ENCODE measurements at places on chromosomes 6 and 20.

DNA sequence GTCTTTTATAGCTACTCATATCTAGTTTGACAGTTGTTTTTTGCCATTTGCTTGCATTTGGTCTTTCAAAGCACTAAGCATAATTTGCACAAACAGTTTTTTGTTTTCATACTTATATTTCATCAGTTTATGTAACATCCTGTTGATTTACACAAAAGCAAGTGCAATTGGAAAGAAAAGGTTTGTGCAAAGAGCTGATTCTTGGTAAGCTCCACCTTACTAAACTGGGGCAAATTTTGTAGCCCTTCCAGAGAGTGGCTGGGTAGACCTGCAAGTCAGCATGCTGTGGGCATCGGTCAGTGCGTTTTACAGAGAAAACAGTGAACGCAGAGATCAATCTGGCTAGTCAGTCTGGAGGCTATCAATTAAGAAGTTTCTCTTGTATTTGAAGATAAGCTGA, 34.5 kb downstream of the TXLNB start:
- no peak for DNase-seq

- no peak for DNase-seq
Observed at GRCh38 chr6:144335311-144335861, 50.3 kb downstream of the UTRN start.

GRCh38 chr20:5526516-5526915, 209.8 kb upstream of the PROKR2 start:
- no peak for DNase-seq

DNA sequence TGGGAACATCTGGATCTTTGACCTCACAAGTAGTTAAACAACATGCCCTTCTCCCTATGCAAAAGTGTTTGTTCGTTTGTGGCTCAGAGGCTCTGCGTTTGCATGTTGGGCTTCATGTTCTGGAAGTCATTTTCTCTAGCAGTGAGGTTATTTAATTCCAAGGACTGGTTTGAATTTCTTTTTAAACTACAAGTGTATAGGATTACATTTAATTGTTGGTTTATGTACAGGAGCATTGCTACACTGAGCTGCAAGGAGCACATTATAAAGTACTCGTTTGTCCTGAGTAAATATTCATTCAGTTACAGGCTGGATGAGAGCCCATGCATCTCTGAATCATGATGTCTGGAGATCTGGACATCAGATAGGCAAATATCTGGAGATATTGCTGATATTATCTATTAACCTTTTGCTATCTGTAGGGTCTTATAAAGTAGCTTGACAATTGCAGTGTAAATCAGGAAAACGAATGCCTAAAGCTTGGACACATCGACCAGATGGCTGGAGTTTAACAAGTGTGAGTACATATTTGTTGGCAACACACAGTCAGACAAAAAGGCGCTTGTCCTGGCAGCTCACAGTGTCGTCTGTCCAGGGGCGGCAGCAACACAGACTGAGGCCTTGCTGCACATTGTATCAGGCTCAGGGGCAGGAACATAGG, 84.6 kb downstream of the PDE7B start:
- peak; percentile 86 for DNase-seq

- no peak for DNase-seq
Observed at GRCh38 chr20:51906049-51906448, 103.7 kb upstream of the SALL4 start.

GRCh38 chr20:50824137-50824536, 29.3 kb downstream of the BCAS4 start:
- no peak for DNase-seq

DNA sequence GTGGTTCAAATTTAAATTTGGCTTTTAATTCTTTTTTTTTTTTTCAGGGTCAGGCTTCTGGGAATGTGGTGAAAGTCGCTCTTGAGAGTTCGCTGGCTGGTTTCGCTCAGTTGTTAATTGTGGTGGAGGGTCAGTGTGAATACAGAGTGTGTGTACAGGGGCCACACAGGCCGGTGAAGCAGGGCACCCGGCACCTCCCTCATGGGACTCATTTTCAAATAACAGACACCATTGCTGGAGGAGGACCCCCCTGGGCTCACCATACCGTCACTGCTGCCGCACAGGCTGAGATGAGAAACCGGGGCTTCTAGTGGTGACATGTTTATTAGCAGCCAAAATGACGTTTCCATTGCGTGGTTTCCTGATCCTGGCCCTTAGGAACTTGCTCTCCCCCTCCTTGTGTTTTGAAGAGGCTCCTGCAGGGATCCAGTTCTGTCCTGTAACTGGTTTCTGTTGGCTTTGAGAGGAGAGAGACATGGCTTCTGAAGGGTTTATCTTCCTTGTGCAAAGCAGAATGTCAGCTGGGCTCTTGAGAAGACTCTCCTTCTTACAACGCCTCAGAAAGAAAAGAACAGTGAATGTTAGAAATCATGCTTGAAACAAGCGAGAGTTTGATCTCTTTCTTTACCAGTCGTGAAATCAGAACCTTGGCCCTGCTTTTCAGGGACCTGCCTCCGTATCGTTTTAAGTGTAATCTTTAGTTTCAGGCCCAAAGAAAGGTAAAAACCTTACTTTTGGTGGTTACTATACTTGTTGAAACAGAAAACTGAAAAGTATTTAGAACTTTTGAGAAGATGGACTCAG, 37.8 kb downstream of the DUSP22 start:
- DNase-seq: no peak

DNA sequence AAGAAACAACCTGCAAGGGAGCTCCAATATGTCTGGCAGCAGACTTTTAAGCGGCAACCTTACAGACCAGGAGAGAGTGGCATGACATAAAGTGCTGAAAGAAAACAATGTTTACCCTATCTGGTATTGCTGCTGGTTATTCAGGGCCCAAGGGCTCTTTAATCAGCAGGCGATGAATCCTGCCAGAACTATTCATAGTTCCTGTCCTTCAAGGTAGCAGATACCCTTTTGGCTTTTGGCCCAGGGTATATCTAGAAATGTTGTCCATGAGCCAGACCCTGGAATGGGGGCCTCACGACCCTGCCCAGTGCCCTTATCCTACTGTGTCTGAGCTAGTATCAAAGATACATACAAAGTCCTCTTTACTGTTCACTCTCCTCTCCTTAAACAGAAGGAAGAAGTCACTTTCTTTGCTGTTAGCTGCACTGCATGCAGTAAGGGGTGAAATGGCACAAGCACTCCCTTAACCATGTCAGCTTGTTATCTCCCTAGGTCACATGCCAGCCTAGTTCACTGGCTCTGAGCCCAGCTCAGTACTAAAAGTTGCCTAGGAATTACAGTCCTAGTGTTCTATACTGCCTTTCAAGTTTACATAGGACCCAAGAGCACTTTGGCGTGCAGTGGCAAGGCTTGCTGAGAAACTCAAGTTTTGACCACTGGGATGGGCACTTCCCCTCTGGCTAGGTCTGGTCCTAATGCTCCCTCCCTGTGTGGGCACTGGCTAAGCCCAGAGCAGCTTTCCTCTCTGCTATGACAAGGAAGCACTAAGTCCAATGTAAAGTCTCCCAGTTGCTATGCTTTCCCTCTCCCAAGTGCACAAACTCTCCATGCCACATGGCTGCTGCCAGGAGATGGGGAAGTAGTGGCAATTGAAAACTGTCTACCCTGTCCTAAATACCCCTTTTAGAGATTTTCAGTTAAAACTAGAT, 122.0 kb downstream of the HTR1B start:
- no peak for DNase-seq

- DNase-seq: no peak
Observed at GRCh38 chr6:26126394-26127235, 39.4 kb downstream of the HFE start.

DNA sequence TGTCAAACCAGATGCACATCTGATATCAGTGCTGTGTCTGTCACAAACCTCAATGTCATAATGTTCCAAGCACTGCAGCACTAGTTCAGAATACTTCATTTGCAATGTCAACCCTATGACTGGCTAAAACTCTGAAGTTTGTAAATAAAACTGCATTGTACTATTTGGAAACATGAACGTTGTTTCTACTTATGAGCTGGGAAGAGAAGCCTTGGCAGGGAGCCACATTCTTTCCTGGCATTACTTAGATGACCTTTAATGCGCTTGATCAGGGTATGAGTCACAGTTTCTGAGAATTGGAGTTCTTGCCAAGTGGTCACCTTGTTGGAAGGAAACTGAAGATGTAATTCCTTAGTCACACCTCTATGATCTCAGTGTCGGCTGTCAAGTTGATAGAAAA, 664.8 kb upstream of the MMS22L start:
- no peak for DNase-seq

DNA sequence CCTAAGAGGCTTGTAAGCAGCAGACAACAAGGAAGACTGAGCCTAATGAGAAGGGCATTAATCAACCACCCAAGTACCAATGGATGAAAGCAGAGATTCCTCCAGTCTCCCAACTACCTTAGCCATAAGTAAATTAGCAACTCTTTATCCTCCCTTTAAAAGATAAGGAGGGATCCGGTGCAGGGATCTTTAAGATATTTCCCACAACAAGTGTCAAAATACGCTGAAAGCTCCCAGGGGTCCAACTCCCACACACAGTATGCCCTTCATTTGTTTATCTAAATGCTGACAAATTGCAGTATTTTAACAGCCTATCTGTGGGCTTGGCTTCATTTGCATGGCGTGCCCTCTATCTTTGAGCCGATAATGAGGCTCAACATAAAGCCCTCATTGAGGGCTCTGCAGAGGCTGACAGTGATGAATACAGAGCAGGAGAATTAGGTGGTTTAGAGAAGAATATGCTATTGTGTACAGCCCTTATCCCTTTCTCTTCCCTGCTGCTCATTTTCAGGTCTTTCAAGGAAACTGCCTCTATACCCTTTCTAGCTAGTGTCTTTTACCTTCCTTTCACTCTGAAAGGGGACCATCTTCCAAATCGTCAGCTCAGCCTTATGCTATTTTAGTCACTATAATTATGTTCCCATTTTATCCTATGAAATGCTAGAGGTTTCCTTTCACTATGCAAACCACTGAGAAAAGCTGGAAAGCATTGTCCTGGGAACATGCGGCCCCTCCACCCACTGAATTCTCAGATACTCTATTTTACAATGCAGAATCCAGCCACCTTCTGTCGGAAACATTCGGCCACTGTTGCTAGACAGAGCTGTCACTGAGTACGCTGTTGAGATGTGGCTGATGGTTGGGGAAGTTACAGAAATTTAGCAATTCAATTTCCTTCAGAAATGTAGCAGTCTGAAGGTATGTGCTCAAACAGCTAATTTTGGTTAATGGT, 575.2 kb upstream of the JAG1 start:
- no peak for DNase-seq

GRCh38 chr20:5065879-5066383, 53.8 kb downstream of the PCNA start:
- DNase-seq: no peak

DNA sequence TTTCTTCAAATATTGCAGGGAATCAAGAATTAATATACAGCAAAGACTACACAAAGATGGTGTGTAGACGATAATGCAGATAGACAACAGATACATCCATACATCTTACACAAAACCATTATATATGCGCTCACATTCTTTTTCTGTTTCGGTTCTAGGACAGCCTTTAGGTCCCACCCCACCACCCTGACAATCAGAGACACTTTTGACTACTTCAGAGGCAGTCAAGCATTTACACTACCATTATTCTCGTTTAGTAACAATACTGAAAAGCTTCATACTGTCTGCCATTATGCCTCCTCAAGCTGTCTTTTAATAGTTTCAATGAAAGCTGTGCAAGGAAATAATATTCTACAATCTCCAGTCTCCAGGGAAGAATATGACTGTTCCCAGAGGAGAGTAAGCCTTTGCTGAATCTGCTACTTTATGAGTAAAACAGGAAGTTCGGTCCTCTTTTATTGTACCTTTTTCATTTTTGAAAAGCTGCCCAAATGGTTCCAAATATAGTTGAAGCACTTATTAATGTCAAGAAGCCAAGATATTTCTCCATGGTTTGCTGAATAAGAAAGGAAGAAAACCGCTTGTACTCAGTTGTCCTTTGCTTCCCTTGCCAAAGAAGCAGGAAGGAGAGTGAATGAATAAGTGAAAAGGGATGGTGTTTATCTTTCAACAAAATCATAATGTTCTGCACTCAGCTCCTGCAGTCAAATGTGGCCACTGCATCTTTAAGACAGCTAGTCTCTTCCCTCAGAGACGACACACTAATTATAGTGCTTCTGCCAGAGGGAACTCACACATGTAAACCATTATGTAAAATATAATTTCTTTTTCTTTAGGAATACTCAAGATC, 468.3 kb downstream of the CDC5L start:
- no peak for DNase-seq

GRCh38 chr6:38871741-38872568, 156.8 kb downstream of the DNAH8 start:
- DNase-seq: no peak

DNA sequence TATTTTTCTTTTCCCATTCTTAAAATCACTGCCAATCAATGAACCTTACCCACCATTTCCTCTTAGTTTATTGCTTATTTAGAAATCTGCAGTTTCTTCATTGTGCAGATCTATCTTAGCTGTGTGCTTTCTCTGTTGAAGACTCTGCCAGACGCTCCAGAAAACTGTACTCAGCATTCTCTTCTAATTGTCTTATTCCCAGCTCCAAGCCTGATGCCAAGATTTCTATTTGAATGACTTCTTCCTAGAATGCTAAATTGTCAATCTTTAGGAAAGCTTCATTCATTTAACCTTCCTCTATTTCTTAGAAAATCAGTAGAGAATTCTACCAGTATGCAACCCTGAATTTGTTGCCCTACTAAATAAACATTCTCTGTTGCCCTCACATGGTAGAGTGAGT, 308.9 kb downstream of the KHDRBS2 start:
- no peak for DNase-seq

GRCh38 chr6:12507636-12508035, 208.9 kb upstream of the PHACTR1 start:
- no peak for DNase-seq

GRCh38 chr6:42201382-42201781, 6.6 kb upstream of the GUCA1B start:
- DNase-seq: no peak

DNA sequence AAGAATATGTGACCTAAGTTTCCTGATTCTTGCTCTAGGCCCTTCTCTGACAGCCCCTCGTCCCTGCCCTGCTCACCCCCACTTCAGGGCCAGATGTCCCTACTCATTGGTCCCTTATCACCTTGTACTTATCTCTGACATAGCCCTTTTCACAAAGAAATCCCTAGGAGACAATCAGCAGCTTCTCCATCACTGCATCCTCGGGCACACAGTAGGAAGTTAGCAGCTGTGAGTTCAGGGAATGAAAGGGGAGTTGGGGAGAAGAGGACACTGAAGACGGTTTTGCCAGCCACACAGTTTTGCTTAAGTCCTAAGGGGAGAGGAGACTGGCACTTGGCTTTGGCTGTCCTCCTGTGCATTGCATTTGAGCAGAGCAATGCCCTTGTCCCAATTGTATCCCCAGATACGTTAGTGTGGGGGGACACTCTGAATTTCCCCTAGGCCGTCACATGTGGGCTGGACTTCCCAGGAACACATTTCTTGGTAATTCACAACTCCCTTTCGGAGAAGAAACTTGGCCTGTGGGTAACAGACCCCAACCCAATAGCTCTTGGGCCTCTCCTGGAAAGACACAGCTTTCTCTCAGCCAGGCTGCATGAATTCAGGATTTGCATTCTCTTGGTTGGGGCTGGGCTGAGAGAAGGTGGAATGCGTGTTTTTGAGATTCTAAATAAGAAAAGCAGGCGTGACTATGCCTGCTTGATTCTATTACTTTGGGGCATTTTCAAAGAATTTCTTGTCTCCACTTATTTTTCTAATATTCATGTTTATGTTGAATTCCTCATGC, 177.6 kb downstream of the UST start:
- DNase-seq: no peak
